ELF-1 (cell line): ENCODE measurements at places on chromosomes 6 and 20.

GRCh38 chr6:163026893-163027292 is 299.1 kb downstream of the PACRG start:
- DNase-seq: no peak

GRCh38 chr6:9482030-9482738 is 932.7 kb downstream of the TFAP2A start:
- no peak for DNase-seq

DNA sequence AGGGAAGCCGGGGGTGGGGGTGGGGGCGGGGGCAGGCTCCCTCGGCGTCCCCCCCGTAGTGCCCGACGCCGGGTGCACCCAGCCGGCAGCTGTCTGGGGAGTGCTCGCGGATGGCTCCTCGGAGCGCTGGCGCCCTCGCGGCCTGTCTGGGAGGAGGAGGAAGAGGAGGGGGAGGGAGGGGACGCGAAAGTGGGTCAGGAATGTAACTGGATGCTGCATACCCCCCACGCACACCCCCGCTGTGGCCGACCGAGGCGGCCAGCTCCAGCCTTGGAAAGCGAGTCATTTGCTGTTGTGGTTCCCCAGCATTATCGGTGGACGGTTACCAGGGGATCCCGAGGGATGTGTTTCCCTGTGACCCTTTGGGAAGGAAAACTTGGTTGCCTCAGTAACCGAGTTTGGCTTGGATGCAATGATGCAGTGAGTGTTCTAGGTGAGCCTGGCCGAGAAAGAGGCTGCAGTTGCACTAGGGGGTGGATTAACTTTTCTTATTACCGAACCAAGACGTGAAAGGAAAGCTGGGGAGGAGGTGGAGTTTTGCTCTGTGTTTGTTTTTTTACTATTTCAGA is 55.2 kb upstream of the RREB1 start:
- peak; percentile 45 for DNase-seq

DNA sequence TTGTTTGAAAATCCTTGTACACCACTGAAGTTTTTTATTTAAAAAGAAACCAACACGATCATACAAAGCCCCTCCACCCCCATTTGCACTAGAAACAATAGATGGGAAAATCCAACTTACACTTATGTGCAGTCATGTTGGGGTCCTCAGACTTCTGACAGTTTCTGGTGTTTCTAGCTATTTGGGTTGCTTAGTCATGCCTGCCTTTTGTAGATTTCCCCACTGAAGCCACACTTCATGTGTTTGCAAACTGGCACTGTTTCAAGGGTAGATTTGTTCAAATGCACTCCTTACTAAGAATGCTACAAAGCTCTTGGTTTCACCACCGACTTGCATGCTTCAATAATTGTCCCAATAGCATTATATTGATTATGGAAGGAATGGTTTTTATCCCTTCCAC is 1.5 kb downstream of the SH3BGRL2 start:
- DNase-seq: no peak

DNA sequence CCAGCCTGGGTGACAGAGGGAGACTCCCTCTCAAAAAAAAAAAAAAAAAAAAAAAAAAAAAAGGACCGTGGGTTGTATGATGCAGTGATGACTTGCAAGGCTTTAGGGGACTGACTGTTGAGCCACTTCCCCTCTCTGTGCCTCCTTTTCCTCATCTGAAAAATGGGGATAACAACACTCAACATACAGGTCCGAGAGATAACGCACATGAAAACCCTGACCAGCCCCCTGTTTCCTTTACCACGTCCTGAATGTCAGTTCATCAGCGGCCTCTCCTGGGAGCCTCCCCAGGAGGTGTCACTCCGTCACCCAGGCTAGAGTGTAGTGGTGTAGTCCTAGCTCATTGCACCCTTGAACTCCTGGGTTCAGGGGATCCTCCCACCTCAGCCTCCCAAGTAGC is 3.9 kb downstream of the SLA2 start:
- DNase-seq: no peak

- no peak for DNase-seq
Measured at GRCh38 chr20:45254383-45255262, at the start of gene SLPI. TSS of gene SLPI (minus strand) at chr20:45254564. CDS start at chr20:45254543, 21 bp downstream.

- no peak for DNase-seq
Measured at GRCh38 chr20:47262365-47263013, 94.0 kb downstream of the ZMYND8 start.

DNA sequence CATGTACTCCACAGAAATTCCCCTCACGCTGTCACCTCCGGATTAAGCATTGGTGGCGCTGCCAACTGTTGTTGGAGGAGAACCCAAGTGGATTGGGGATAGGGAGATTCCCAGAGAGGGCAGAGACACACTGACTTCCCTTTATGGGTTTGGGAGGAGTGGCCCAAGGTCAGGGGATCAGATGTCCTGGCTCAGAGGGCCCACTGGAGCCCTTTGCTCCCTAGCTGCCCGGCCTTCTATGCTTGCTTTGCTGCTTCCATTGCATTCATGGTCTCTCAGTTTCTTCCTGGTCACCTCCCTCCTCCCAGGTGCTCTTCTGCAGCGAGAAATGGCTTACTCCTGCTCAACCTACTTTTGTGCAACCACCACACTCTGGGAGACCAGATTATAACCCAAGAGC is 14.3 kb downstream of the CUL9 start:
- DNase-seq: no peak

DNA sequence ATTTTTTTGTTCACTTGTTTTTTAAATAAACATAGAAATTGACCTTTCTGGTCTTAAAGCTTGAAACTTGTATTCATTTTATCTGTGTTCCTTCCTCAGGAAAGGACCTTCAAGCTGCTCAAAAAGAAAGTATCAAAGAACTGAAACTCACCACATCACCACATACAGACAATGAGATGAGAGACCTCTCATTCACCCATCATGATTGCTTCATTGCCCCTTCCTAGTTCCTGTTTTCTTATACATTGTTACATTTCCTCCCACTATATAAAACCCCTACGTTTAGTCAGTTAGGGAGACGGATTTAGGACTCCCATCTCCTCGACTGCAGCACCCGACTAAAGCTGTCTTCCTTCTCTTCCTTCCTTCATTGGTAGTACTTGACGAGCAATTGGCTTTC is 180.5 kb upstream of the OPRM1 start:
- DNase-seq: no peak

DNA sequence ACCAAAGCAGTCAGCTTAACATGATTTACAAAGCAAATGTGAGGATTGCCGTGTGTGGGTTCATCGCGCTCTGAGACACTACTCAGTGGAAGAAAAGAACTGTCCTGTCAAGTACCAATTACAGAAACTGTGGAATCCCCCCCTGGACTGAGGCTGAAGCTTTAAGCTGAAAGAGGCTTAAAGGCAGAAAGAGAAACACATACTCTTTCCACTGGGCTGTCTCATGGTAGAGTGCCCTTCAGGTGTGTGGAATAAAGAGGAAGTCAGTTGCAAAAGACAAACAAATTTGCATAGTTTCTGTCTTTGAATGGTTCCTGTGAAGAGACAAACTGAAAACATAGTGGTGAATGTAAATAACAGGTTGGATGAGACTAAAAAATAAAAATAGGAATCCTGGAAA is 560.4 kb upstream of the SYNCRIP start:
- DNase-seq: no peak

GRCh38 chr20:41232973-41233926 is 84.3 kb downstream of the ZHX3 start:
- no peak for DNase-seq

GRCh38 chr6:3347247-3347646 is 88.5 kb downstream of the PSMG4 start:
- DNase-seq: no peak

DNA sequence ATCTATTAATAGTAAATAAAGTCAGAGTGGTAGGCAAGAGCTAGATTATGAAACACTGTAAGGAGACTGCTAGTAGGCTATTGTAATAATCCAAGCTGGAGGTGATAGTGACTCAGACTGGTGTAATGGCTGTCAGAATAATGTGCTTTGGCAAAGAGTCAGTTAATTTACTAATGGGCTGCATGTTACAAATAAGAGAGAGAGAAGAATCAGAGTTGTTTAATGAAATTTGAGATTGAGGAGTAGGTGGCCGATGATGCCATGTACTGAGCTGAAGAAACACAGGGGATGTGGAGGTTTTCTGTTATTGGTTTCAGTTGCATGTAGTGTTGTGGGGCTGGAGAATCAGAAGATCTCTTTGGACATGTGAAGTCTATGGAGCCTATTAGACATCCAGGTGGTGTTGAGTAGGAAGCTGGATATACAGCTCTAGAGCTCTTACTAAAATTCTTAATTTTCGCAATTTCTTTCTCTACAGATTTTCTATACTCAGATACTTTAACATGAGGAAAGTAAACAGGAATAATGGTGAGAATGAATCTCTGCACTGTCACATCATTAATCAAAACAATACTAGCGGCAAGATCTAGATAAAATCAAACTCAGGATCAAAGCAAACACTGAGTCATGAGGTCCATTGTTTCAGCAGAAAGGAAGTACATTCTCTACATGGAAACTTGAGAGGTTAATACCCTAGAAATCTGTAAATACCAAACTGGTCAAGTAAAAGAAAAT is 167.7 kb downstream of the SIM1 start:
- no peak for DNase-seq

DNA sequence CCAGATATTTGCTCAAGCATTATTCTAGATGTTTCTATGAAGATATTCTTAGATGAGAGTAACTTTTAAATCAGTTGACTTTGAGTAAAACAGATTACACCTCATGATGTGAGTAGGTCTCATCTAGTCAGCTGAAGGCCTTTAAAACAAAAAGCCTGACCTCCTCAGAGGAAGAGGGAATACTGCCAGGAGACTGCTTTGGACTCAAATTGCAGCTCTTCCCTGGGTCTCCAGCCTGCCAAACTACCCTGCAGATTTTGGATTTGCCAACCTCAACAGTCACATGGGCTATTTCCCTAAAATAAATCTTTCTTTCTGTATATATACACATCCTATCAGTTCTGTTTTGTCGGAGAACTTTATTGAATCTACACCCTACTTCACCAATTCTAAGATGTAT is 182.5 kb upstream of the TENT5A start:
- no peak for DNase-seq
